ENCODE measurements at places on chromosomes 3 and 15.

- no peak for DNase-seq
Observed at GRCh38 chr15:94607176-94607654, 375.9 kb downstream of the MCTP2 start.

GRCh38 chr3:13148561-13149329, 75.5 kb upstream of the IQSEC1 start:
- no peak for DNase-seq

DNA sequence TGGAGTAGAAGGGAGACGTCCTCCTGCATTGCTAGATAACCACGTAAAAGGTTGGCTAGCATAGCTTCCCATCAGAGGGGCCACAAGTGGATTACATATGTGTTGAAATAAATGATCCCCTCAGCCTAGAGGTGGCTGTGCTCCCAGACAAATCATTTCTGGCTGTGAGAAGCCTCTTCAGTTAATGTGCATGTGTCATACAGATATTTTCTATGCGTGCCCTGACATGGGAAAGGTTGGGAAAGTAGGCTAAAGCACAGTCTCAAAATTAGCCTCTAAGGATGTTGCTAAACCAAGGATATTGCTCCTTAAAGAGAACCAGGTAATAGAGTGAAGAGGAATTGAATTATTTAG, 17.8 kb downstream of the USP3 start:
- DNase-seq = no peak

DNA sequence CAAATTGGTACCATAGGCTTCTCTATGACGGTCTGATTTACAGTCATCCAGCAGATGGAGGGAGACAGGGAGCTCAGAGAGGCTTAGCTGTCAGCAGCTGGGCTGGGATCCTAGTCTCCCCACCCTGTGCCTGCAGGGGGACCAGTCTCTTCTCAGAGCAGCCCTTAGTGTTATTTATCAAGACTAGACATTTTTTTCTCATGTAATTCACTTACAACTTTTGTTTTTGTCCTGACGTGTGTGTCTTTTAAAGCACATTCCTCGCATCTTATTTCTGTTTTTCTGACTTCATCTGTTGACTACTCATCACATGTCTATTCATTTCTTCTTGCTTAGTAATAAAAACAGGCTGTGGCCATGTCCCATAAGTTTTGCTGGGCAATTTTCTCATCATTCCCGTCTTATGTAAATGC, 116.1 kb downstream of the KLF13 start:
- no peak for DNase-seq

- DNase-seq = no peak
Observed at GRCh38 chr15:89089316-89090230, 1.3 kb downstream of the ABHD2 start.

DNA sequence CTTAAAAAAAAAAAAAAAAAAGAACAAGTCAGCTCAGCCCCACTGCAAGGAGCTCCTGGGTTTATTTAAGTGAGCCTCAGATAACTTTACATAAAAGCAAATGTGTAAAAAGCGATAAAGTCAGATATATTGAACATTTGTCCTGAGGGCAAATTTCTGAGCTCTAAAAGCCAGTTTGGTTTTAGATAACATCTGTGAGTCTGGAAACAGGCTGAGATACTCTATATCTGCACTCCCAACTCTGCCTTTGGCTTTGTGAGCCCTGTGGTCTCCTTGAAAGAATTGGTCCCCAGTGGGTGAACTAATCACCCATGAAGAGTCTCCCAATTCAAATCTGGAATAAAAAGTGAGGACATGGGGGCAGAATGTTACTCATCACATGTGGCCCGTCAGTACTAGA, 104.6 kb downstream of the APBA2 start:
- no peak for DNase-seq

DNA sequence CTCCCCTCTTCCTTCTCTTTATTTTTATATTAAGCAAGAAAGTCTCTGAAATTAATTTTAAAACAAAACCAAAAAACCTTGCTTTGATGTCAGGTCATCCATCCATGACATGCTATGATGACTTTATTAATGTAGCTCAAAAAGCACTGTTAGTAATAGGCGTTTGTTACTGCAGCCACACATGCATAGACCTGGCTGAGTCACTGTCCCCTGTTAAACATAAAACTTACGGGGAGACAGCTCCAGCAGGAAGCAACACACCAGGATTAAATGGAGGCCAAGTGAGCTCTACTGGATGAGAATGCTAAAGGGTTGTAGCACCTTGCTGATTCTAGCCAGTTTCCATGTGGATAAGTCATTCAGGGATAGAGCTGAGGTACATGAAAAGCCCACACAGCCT, 661.1 kb downstream of the MAGI1 start:
- DNase-seq = no peak

DNA sequence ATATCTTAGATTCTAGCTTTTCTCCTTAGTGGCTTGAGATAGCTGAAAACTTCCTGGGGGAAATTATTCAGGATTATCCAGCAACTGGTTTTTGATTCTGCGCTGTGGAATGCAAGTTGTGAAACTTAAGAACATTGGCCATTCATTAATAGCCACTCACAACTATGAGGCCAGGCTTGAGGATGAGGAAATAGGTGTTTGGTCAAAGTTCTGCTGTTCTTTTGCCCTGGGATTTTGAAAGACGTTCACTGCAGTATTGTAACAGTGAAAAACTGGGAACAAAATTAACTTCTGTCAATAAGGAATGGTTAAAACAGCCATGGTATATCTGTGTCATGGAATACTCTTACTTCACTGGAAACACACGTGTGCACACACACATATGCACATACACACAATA, 44.1 kb downstream of the CTXND1 start:
- DNase-seq = no peak

DNA sequence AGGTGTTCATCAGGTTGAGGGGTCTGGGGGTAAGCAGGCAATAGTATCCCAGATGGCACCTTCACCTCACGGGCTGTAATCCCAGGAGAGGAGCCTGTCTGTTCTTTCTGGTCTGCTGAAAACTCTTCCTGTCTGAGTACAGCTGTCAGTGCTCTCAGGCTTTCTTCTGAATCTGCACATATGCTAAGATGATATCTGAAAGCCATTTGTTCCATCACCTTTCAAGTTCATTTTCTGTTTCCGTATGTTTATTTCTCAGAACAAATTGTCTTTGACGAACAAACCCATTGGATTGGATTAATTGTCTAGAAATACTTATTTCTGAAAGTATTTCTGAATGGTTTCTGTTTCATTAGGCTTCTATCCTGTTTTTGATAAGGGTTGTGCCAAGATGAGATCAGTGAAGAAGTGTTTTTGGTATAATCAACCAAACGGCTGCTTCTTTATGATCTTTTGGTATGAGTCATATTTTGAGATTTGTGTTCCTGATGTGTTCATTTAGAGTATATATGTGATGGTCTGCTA, 13.3 kb downstream of the ZNF592 start:
- no peak for DNase-seq

- no peak for DNase-seq
Observed at GRCh38 chr15:32030795-32031194, 480 bp downstream of the CHRNA7 start.

- no peak for DNase-seq
Observed at GRCh38 chr15:71549091-71549490, 261.3 kb upstream of the NR2E3 start.
